ENCODE measurements at places on chromosomes 11 and 22.
A peak's percentile ranks its signal among the peaks of the same experiment; 100 is the strongest.

GRCh38 chr11:62669420-62670161, 1.9 kb upstream of the UQCC3 start:
- no peak for DNase-seq

DNA sequence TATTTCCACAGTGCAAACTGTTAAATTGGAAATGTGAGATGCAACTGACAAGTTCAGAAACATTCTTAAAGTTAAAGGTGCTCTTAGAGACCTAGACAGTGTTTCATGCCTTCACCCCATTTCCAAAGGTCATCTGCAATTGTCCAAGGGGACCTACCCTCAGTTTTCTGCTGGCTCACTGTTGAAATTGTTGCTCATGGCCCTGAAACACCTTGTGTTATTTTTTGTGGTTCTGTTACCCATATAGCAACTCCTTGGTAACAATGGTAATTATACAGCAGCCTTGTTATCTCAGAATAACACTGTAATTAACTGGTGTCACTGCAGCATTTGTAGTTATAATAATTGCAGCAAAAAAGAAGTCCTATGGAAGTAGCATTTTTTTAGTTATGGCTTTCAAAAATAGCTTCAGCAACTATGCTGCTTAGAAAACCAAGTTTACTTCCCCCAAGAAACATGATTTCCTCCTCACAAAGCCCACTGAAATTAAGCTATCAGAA, 49.2 kb upstream of the CCDC34 start:
- DNase-seq = no peak

- DNase-seq = no peak
Measured at GRCh38 chr11:3635641-3636375, 6.0 kb downstream of the ART5 start.

DNA sequence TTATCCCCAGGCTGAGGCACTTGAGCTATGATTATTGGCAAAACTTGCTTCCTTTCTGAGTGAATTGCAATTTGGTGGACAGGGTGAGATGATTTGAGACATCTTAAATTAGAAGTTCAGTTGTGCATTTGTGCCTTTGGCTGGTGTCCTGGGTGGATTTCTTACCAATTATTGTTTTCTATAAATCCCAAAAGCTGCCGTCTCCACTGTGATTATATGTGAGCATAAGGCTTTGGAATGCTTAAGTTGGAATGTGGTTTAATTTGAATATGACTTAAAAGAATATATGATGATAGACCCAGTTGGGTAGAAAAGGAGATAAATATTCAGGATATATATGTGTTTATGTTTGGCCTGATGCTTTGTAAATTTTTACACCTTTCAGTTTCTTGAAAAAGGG, 70.0 kb downstream of the EXT2 start:
- no peak for DNase-seq

DNA sequence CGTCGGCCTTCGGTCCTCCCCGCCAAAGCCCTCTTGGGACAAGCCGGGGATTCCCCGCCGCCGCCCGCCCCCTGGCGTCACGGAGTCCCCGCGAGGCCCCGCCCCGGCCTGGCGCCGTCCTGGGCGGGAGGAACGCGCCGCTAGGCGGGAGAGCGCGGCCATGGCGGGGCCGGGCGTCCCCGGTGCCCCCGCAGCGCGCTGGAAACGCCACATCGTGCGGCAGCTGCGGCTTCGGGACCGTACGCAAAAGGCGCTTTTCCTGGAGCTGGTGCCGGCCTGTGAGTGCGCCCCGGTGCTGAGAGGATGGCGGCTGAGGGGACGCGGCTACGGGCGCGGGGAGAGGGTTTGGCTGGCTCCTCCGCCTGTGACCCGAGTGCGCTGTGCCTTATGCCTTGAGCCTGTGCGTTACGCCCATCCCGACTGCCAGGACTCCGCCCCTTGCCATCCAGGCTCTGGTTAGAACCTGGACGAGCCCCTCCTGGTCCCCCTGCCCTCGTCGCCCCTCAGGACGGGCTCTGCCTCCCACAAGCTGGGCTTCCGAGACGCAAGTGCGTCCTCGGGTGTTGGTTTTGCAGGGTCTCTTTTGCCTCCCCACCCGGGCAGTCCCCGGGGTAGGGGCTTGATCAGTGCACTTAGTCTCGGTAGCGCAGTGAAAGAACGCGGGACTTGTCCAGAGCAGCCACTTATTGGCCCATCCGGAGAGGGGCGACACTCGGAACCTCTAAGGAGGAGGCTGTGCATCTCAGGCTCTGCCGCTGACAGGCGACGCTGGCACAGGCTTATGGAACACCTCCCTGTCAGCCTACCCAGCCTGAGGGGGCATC, at the start of gene ATG16L2:
Gene ATG16L2, plus strand, starts transcription at position 126 of the 824 bp plus-strand sequence. Its CDS starts 35 bp downstream, at position 161.
- peak; percentile 90 for DNase-seq

DNA sequence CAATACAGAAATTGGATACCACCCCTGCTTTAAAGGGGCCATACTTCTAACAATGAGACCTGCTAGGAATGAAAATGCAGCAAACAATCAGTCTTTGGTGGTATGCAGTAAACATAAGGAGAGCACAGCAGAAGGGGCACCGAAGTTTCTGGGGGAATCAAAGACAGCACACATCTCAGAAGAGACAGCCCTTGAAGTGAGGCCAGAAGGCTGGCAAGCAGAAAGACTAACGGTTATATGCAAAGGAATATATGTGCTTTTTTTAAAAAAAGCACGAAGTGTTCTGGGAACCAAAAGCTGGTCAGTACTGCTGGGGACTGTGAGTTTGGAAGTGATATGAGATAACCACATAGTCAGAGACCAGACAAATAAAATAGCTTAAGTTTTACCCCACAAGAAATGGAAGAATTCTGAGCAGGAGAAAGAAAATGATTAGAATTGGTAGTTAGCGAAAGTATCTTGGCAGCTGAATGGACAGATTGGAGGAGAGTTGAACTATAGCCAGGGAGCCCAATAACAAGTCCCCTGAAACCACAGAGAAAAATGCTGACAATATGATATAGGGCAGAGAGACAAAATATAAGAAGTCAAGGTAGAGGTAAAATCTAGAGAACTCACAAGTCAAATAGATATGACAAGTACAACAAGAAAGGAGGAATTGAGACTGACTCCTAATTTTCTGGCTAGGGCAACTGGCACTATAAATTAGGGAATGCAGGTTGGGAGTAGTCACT, 125.7 kb downstream of the MRTFA start:
- no peak for DNase-seq

GRCh38 chr11:64916040-64916774, 802 bp downstream of the ATG2A start:
- peak; percentile 13 for DNase-seq

GRCh38 chr11:126459691-126460281, 104.3 kb downstream of the ST3GAL4 start:
- no peak for DNase-seq

DNA sequence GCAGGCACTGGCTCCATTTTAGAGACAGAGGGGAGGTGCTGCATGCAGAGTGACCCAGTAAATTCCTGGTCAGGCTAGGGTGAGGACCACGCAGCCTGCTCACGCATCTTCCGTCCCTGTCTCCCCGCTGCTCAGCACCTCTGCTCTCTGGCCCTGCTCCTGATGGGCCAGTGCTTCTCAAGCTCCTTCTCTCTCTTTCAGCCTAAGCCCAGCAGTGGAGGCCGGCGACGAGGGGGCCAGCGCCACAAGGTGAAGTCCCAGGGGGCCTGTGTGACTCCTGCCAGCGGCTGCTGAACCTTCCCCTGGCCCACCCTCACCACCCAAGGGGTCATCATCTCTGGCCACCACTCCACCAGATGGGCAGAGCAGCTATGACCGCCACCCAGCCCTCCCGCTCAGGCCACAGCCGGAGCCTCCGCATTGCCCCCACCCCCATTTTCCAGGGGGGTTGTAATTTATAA, 24.7 kb downstream of the GTPBP1 start:
- DNase-seq = no peak

GRCh38 chr11:45672593-45672992, 7.2 kb upstream of the CHST1 start:
- DNase-seq = no peak

DNA sequence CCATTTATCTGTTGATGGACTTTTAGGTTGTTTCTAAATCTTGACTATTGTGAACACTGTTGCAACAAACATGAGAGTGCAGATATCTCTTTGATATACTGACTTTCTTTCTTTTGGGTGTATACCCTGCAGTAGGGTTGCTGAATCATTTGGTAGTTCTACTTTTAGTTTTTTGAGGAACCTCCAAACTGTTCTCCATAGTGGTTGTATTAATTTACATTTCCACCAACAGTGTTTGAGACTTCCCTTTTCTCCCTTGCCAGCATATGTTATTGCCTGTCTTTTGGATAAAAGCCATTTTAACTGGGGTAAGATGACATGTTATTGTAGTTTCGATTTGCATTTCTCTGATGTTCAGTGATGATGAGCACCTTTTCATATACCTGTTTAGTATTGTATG, 330.0 kb downstream of the DDX10 start:
- DNase-seq = no peak

GRCh38 chr22:35409783-35410662, 10.1 kb downstream of the MCM5 start:
- no peak for DNase-seq

GRCh38 chr11:35237860-35238715, 99.1 kb downstream of the CD44 start:
- DNase-seq = peak; percentile 48

DNA sequence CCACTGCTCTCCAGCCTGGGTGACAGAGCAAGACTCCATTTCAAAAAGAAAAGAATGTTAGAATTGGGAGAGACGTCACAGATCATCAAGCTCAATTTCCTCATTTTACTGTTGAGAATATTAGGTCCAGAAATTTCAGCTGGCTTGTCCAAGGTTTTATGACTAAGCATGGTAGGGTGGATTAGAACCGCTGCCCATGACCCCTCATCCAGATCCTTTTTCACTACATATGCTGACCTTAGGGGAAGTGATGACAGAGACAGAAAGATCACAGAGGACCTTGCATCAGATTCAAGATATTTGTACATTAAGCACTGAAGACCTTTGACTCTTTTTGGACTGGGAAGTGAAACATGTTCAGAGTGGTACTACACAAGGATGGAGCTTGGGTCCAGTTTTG, 134.5 kb downstream of the ADAMTS15 start:
- DNase-seq = no peak

DNA sequence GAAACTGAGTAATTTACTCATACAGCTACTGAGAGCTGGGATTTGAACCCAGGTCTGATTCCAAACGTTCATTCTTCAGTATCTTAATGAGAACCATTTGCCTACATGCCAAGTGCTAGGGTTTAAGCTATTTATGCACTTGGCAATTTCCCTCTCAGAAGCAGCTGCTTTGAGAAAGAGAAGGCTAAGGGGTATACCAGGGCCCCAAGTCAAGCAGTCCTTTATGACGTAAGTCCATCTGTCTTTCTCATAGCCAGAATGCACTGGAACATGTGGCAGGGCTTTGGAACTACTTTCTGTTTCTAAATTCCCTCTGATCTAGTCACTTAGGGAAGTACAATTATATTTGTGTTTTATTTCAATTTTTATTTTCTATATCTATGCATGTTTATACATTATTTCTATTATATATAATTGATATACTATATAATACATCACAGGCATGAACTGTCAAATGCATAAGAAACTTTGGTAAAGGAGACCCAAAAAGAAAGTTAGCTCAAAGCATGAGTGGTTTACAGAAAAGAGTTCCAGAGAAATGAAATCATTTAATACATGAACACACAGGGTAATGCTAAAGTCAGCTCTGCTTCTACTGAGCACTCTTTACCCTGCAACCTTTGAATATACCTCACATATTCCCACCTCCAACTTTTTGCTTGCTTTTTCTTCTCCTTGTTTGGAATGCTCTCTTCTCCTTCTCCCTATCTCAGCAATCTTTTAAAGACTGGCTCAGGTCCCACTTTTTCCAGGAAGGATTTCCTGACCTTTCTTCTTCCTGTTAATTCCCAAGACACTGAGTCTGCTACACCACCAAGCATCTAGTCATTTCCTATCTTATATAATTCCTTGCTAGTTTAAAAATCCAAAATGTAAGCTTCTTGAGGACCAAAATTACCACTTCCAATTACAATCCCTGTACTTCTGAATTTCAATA, 80.5 kb upstream of the GDPD4 start:
- no peak for DNase-seq

GRCh38 chr11:1479678-1480118, 6.9 kb downstream of the MOB2 start:
- no peak for DNase-seq

DNA sequence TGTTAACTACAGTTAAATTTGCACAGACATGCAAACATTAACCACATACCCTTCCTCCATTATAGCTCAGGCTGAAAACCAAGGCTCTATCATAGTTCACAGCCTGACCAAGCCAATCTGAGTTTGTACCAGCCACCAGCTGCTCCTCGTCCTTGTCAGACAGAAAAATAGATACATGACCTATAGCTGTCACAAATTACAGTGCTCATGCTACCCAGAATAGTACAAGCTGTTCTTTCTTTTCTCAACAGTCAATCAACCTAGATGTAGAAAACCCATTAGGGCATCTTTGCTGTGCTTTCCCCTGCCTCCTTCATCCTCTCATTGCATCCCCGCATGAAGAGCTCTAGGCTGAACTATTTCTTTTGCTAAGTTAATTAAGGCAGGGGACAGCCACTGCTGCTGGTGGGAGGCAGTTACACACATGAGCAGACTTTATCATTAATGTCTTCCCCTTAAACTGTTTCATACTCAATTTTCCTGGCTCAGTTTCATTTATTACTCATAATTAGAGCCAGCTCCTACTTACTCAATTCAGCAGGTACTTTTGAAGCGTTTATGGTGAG, 148.3 kb downstream of the TRPC6 start:
- no peak for DNase-seq

DNA sequence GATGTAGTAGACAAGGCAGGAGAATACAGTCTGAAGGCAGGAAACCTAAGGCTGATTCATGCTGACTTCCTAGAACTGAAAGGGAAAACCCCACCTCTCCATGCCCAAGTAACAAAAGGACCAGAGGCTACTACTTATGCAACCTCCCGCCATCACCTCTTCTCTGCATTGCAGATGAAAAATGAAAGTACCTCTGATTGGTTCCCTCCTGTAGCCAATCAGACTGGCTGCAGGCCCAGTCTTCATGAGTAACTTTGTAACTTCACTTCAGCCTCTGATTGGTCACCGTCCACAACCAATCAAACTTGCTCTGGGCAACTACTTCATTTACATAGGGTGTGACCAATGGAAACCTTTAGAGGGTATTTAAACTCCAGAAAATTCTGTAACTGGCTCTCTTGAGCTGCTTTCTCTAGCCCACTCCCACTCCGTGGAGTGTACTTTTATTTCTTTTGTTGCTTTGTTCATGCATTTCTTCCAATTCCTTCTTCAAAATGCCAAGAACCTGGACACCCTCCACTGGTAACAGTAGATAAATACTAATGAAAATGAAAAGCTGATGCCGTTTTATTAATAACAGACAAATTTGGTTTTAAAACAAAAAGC, 5.2 kb upstream of the MAP6 start:
- DNase-seq = no peak

- DNase-seq = no peak
Measured at GRCh38 chr11:62953811-62954210, 31.0 kb downstream of the SLC22A6 start.

GRCh38 chr11:33448461-33449130, 191.4 kb downstream of the HIPK3 start:
- no peak for DNase-seq

DNA sequence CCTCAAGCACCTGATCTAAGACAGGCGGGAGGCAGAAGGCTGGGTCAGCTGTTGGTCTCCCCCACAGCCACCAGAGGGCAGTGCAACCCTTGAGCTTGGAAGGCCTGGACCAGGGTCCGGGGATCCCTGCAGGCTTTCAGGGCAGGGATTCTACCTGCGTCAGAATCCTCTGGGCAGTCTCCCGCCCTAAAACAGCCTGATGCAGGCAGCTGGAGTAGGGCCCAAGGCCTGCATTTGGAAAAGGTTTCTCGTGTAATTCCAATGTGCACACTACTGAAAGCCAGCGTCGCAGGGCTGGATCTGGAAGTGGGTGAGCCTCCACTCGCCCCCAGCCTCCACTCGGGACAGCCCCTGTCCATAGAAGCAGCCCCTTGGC, 31.8 kb downstream of the BID start:
- peak; percentile 70 for DNase-seq

All from stimulated activated CD4-positive, alpha-beta T cell treated with anti-CD3 and anti-CD28 coated beads, Interleukin-4, amount 100 ng/mL, for 4 hours (primary cell).